ENCODE measurements at places on chromosomes 1 and 21. TPM values are rescaled to one million over a fixed set of nuclear protein-coding genes. Genes with fewer than 3 reads are reported as not detected.

DNA sequence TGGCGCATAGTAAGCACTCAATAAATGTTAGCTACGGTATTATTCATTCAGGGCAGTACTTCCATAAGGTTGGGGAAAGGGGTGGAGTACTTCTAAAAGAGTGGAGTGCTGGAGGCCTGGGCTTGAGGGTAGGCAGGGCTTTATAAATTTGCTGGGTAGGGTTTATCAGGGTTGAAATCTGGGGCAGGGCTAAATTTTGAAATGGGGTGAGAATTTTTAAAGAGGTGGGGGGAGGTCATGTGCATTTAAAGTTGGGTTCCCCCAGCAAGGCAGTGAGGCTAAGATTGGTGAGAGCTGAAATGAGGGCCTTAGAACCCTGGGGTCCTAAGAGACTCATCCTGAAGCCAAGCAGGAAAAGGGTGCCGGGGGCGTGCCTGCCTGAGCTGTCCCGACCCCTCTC is 10.0 kb downstream of the CATSPER4 start:
- no peak for DNase-seq

DNA sequence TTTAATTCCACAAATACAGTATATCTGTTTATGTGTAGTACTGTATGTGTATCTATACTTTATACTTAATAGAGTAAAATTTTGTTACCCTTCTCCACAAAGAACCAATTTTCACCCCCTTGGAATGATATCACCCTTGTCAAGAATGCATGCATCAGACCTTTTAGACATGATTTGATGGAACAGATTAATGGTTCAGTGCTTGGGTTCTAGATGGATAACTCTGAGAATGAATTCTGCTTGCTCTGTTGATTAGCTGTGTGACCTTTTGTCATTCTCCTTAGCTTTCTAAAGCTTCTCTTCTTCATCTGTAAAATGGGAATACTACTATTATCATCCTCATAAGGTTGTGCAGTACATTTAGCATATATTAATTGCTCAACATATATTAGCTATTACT is 105.1 kb downstream of the NEK7 start:
- no peak for DNase-seq

DNA sequence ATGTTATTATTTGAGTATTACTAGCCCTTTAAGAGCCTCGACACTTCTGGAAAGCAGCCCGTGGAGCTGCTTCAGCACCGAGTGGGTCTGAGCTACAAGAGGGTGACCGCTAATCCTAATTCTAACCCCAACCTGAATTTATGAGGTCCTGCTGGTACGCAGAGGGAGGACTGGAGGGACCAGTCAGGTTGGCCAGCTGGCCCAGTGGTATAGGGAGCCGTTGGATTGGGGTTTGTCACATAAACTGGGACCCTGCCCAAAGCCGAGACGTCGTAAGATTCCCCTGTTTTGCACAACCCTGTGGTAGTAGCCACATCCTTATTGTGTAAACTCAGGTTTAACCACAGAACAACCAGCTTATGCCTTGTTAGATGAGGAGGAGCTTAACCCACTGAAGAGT is 60.8 kb upstream of the F3 start:
- no peak for DNase-seq

DNA sequence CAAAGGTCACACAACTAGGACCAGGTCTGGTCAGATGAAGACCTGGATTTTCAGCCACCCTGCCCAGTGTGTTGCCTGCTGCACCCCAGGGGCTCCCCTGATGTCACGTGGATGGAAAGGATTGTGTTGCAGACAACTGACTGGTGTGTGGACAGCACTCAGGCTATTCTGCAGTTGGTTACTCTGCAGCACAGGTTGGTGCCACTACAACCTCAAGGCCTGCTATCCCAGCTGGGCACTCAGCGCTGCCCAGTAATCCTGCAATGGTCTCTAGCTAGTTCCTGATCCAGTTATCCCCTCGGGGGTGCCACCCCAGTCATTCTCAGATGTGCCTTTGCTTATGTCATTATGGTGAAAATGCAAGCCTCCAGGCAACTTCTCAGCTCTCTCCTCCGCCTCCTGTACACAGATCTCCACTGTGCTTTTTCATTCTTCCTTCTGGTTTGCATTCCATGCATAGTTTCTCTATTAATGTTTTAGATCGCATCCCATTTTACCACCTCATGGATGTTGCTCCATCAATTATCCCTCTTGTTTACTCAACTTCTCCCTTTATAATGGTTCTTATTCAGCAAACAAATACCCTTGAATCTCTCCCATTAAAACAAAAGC is 503.2 kb upstream of the CAMK1G start:
- no peak for DNase-seq

- no peak for DNase-seq
Observed at GRCh38 chr21:38460171-38460742, 38.0 kb downstream of the ERG start.

- no peak for DNase-seq
Observed at GRCh38 chr21:28636752-28637691, 355.7 kb downstream of the LTN1 start.

GRCh38 chr1:159935719-159936272 is 9.6 kb downstream of the IGSF9 start:
- DNase-seq = no peak

DNA sequence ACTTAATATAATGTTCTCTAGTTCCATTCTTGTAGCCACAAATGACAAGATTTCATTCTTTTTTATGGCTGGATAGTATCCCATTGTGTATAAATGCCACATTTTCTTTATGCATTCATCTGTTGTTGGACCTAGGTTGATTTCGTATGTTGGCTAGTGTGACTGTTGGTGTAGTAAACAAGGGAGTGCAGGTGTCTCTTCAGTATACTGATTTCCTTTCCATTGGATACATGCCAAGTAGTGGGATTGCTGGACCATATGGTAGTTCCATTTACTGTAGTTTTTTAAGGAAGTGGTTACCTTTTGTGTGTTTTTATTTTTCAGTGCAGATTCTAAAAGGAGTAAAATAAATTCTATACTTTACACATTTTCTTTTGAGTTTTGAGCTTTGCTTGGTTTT is 5.7 kb downstream of the PARK7 start:
- DNase-seq = no peak

- no peak for DNase-seq
Observed at GRCh38 chr1:51558375-51558924, 39.4 kb upstream of the EPS15 start.

- DNase-seq = no peak
Observed at GRCh38 chr1:32195972-32196823, 4.2 kb upstream of the CCDC28B start.

DNA sequence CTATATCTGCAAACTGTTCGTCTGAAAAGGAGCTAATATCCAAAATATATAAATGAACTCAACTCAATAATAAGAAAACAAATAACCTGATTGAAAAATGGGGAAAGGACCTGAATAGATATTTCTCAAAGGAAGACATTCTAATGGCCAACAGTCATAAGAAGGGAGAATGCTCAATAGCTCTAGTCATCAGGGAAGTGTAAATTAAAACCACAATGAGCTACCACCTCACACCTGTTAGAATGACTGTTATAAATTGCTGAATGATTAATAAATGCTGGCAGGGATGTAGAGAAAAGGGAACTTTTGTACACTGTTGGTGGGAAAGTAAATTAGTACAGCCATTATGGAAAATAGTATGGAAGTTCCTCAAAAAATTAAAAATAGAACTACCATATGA is 21.2 kb upstream of the C1orf115 start:
- no peak for DNase-seq

DNA sequence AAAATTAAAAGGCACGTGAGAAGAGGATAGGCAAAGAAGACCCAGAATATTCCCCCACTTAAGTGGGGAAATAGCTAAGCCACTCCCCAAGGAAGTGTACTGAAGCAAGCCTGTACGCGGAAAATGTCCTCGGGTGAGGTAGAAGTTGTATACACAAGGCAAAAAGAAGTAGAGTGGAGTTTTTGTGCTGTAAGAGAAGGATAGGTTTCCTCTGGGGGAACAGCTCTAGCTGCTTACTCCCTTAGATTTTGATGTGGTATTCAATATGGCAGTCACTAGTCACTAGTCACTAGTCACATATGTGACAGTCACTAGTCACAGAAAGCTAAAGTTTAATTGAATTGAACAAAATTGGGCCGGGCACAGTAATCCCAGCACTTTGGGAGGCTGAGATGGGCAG is 7.6 kb downstream of the TXNIP start:
- no peak for DNase-seq

DNA sequence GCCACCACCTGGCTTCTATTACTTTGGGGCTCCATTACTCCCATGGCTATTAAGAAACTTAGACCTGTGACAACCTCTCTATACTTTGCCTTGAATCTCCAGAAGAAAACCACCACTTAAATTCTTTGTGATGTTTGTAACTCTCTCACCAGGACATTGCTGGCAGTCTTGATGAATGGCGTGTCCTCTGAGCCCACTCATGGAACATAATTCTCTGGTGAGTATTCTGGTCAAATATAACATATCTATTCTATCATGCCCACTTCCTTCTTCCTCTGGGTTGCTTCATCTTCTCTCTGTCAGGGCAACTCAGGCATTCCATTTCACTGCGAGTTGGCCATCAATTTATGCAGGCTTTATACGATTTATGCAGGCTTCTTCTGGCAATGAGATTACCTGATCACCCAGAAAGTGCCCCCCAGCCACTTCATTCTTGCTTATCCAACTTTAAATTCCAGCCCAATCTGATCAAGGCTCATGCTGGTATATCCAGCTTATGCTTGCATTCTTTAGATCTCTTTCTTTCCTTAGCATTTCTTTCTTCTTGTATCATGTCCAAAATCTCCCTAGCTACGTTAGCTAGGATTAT is 112.0 kb upstream of the CHRM3 start:
- no peak for DNase-seq

Gene RPTN
- total RNA-seq = not detected

Gene LAMB3
- 25.8 TPM for total RNA-seq

Gene TIMM17A
- 10.2 TPM for total RNA-seq

Gene NGF
- 0.31 TPM for total RNA-seq

Gene ITLN2
- not detected for total RNA-seq

Gene TAS1R3
- 0.09 TPM for total RNA-seq

Gene SLC35F3
- total RNA-seq = 3.3 TPM

Gene HCRTR1
- total RNA-seq = not detected

Gene GLUL
- total RNA-seq = 440 TPM

Gene STPG1
- 4.2 TPM for total RNA-seq
